Suppressor macrophage treated with lipopolysaccharide for 1 hour (primary cell): ENCODE measurements at places on chromosomes 11 and 22.
A peak's percentile ranks its signal among the peaks of the same experiment; 100 is the strongest.

DNA sequence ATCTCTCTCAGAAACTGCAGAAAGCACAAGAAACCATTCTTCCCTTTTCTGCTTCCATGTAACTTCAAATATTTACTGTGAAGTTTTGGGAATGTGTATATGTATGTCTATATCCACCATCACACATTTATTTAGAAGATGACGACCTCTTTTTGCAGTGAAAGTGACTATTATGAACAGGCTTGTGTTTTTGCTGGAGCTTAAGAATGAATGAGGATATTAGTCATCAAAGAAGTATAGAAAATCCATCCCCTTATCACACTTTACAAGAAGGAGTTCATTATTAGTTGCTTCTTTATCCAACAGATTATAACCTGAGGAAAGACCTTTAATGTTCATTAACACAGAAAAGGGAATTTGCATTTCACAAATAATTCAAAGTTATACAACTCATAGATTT, 21.1 kb upstream of the SLC5A12 start:
- no peak for DNase-seq

DNA sequence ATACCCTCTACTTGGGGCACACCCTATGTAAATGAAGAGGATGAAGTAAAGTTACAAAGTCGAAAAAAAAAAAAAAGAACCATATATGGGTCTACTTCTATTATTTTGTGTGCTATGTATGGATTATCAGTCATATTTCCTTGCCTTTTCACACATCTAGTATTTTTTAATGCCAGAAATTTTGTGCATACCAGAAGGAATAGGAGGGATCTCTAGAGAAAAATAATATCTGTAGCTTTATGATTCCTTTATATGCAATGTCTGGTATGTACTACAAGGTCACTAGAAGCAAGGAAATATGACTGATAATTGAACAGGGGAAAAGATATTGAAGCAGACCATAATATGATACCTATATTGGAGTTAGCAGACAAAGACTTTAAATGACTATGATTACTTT, 713.4 kb downstream of the OPCML start:
- DNase-seq = no peak

- no peak for DNase-seq
Observed at GRCh38 chr22:46159777-46160176, 9.5 kb downstream of the PPARA start.

- no peak for DNase-seq
Observed at GRCh38 chr11:45616802-45617549, 48.4 kb downstream of the CHST1 start.

- DNase-seq = peak; percentile 61
Observed at GRCh38 chr11:121889186-121889585, 226.8 kb downstream of the BLID start.

GRCh38 chr22:33573479-33573878, 346.8 kb downstream of the LARGE1 start:
- DNase-seq = no peak

GRCh38 chr11:71285111-71285510, 32.7 kb upstream of the SHANK2 start:
- no peak for DNase-seq

GRCh38 chr11:80873310-80873999, 1432.6 kb upstream of the TENM4 start:
- DNase-seq = no peak

GRCh38 chr22:43090130-43090789, 1.1 kb upstream of the TTLL1 start:
- DNase-seq = peak; percentile 92

- DNase-seq = peak; percentile 91
Observed at GRCh38 chr22:30284666-30285065, 4.6 kb downstream of the CASTOR1 start.

DNA sequence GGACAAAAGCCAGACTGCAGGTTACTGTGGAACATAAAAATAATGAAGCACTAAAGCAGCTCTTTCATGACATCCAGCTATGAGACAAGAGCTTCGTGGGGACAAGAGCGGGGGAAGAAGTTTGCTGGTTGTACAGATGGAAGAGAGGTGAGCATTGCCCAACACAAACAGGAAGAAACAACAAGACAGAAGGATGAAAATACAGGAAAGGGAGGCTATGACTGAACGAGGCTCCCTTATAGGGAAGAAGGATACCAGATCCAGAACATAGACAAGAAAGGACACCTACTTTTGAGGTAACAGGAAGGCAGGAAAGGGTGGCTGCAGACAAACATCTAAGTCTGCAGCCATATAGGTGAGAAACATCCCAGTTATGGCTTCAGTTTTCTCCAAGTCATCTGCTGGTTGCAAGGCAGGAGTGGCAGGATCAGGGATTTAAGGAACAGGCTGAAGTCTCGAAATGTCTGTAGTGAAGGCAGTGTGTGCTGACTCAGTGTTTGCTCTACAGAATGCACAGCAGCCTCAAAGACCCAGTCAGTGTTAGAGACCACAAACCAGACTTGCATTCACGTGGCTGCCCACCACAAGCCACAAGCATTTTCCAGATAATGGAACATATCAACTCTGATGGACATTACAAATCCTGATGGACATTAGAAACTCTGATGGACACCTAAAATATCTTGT, 1.9 kb downstream of the CLTCL1 start:
- DNase-seq = peak; percentile 38

DNA sequence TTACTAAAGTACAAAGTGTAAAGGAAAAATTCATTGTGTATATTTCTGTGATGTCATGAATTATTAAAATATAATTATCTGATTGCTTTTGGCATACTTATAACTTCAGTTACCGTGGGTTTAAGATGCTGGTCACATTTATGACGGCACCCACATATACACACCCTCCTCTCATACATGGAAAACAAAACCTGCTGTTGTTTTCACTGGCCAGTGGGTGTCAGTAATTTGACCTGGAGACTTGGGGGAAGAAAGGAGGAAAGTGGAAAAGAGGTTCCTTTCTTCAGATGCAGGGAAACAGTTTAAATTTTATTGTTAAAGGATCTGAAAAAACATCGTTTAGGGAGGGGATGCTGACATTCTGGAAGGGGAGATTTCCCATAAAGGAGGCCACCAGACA, 742 bp upstream of the BBOX1 start:
- DNase-seq = no peak
